HS-27A (cell line): ENCODE measurements at places on chromosomes 1 and 21.

- DNase-seq = peak; percentile 76
These were observed 71.4 kb downstream of the DIRAS3 start for GRCh38 chr1:67978890-67979516.

GRCh38 chr1:223189903-223190724 lies 47.1 kb upstream of the TLR5 start:
- DNase-seq = peak; percentile 47

DNA sequence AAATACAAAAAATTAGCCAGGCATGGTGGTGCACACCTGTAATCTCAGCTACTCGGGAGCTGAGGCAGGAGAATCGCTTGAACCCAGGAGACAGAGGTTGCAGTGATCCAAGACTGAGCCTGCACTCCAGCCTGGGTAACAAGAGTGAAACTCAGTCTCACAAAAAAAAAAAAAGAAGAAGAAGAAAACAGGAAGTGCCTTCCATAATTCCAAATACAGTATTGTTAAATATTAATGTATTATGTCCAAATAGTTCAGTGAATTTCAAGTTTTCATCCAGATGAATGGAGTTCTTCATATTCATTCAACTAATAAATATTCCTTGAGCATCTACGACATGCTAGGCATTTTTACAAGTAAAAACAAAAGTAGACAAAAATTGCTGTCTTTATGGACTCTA lies 33.3 kb downstream of the PLEKHO1 start:
- no peak for DNase-seq

DNA sequence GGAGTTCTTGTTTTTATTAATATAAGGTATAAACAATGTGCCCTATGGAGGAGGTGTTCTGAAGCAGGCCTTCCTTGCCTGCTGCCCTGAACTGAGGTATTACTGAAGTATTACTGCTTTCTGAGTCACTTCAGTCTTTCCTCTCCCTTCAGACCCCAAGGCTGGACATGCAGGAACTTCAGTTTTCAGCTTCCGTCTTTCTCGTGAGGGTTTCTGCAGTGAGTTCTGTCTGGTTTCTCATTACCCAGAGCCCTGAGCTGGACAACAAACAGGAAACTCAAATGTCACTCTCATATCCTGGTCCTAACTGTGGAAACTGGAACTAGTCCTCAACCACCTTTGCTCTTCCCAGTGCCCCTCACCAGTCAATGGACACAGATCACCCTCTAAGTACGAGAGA lies 46.8 kb downstream of the ELAVL4 start:
- no peak for DNase-seq

- DNase-seq = no peak
These were observed 33.0 kb downstream of the PGM1 start for GRCh38 chr1:63626222-63626621.

- no peak for DNase-seq
These were observed 546 bp downstream of the SPOCD1 start for GRCh38 chr1:31815307-31815645.

- no peak for DNase-seq
These were observed 33.4 kb downstream of the CENPF start for GRCh38 chr1:214636436-214636835.

DNA sequence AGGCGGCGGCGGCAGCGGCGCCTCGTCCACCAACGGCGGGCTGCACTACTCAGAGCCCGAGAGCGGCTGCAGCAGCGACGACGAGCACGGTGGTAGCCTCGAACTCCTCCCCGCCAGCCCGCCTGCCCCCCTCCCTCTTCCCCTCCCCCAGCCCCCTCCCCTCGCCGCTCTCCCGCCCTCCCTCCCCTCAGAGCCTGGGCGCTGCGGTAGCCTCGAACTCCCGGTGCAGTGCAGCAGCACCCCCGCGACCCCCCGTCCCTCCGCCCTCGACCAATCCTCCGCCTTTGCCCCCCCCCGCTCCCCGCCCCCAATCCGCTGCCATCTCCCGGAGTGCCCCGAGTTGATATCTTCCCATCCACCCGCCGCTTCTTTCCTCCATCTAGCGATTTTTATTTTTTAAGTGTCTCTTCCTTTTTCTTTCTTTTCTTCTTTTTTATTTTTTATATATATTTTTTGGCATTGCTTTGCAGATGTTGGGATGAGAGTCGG lies 516 bp downstream of the RCOR3 start:
- DNase-seq = no peak

GRCh38 chr1:221804303-221804702 lies 62.4 kb upstream of the DUSP10 start:
- no peak for DNase-seq
